ENCODE measurements at places on chromosomes 2 and 18.

DNA sequence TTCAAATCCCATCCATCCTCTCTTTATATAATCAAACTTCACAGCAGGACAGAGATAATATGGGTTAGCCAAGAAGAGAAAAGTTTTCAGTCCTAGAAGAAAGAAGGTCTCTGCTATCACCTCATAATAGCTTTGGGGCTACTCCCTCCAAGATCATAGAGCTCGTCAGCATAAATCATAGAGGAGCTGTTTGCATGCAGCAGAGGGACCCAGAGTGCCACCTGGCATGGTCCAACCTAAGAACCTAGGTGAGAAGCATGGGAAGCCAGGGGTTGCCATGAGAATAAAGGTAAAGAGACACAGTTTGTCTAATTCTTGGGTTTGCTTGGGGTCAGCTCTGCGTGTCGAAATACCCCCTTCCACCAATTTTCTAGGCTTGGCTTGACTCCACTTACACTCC is 87.1 kb upstream of the CYP1B1 start:
- DNase-seq, result no peak

GRCh38 chr2:175001566-175001965 is 3.6 kb downstream of the CHN1 start:
- no peak for DNase-seq

DNA sequence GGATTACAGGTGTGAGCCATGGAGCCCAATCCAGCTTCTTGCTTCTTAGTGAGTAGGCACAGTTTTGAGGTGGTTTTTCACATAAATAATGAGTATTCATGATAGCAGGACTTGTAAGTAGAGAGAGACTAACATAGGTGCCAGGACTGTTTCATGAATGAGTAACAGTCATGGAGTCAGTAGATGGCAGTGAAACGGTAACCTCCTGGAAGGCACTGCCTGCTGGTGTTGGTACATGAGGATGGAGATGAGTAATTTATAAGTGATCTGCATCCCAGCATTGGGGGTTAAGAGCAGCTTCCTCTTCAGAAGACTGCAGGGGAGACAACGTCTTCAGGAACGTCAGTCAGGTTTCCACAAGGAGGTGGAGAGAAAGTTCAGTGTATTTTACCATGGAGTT is 143.8 kb downstream of the HAUS1 start:
- no peak for DNase-seq

GRCh38 chr2:28678944-28679343 is 72.7 kb upstream of the PPP1CB start:
- no peak for DNase-seq

DNA sequence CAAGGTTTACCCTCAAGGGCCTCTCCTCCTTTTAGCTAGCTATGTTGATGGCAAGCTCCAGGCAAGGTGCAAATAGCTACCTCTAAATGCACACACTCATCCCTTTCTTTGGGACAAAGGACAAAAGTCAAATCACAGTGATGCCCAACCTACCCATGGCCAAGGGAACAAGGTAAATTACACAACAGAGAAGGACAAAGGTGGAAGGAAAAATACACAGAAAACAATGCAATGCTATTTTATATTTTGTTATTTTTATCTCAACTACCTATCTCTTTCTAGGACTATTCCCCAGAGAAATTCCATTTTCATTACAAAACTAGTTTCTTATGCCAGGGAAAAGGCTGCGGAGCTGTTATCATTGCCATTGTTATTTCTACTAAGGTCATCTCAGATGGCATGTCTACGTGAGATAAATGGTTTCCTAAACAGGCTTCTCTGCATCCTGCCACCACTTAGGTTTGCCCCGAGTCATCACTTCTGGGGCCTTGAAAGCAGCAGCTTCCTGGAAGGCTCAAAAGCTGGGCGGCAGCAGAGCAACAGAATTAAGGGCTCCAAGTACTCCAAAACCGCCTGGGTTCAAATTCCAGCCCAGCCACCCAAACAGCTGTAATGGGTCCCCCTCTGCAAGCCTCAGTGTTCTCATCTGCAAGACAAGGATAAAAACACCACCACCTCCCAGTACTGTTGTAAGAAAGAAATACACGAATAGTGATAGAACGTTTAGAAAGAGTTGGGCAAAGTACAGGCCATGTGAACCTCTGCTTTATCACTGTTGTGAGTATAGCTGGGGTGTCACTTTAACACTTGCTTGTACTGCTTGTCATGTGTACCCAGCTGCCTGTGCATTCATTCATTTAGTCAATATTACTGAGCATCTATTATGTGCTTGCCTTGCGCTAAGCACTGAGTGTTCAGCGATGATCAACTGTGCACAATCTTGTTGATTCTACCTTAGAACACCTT is 20.9 kb downstream of the BCL2 start:
- DNase-seq, result no peak

GRCh38 chr2:38248255-38248654 is 128.8 kb downstream of the ATL2 start:
- DNase-seq, result no peak

DNA sequence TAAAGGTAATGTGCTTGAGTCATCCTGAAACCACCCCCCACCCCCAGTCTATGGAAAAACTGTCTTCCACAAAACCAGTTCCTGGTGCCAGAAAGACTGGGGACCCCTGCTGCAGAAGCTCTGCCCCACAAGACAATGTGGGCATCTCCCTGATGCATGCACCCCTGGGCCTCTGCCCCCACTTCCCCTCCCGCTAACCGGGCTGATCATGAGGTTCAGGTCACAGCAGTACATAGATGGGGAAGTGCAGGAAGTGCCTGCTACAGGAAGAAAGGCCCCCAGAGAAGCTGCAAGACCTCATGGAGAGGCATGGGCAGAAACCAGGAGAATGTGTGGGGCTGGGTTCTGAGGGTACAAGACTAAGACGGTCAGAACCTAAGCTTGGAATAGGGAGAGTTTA is 243.4 kb upstream of the ID2 start:
- DNase-seq, result no peak

DNA sequence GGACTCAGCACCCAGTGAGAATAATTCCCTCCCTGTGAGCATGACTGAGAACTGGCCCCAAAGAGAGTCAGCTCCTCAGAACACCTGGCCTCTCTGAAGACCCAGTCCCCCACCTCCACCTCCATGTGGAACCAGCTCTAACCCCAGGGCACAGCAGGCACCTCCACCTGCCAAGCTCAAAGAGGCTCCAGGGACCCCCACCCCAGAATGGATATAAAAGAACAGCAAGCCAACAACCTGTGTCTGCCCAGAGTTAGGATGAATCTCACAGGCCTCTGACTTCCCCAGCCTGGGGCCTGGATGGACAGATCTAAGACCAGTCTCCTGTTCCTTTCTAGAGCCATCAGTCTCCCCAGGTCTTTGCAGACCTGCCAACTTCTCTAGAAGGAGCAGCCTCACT is 498.5 kb downstream of the EIPR1 start:
- no peak for DNase-seq

- no peak for DNase-seq
Measured at GRCh38 chr2:186256540-186256939, 229.5 kb upstream of the ZC3H15 start.

GRCh38 chr2:9594366-9595054 is 36.3 kb downstream of the YWHAQ start:
- no peak for DNase-seq

GRCh38 chr18:35590935-35591334 is 9.4 kb downstream of the GALNT1 start:
- DNase-seq, result no peak

DNA sequence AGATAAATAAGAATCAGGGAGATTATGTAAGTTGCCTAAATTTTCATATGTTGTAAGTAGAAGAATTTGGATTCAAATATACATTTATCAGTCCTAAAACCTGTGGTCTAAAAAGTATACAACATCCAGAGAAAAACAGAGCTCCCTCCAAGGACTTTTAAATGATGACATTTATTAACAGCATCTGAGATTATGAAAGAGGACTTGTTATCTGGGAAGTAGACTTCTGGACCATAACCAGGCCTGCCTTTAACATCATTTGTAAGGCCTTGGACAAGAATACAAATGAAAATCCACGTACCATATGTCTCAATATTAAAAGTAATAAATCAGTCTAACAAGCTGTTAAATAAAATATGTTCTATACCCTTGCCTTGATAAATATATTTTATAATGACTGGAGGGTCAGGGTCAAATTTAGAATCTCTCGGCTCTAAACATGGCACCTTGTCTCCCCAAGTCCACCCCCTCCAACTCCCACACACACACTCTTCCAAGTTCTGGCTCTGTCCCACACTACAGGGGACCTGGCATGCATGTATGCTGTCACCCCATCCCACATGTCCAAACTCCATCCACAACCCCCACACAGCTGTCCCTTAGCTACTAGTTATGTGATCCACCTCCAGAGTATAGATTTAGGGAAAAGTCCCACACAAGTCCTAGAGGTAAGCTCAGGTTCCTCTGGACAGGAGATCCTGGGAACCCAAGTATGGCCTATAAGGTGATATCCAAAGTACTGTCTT is 382.6 kb downstream of the CDH2 start:
- no peak for DNase-seq

DNA sequence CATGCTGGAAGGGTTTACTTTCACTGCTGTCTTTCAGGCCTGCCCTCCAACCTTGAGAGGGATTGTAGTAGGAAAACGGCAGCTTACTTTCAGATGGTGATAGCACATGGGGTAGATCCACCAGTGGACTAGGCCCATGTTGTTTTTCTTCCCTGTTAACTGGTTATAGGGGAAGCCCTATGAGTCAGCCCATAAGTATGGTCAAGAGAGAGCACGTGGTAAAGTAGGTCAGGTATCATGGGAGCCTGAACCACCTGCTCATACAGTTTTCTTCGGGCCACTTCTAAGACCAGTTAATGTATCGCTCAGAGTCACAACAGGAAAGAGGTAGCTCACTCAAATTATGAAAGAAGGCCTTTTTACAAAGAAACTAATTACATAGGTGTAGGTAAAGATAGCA is 33.0 kb downstream of the PDK1 start:
- DNase-seq, result no peak

DNA sequence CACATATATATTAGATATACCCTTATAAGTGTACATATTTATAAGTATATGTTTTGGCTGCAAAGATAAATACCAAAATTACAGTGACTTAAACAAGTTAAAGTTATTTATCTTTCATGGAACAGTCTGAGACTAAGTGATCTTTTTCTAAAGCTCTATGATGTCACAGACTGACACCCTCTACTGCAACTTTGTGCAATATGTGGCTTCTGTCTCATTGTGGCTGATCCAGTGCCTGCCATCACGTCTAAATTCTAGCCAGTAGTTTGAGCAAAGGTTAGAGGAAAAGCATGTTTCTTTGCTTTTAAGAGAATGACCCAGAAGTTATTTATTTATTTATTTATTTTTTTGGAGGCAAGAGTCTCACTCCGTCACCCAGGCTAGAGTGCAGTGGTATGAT is 13.8 kb upstream of the GATA6 start:
- no peak for DNase-seq

DNA sequence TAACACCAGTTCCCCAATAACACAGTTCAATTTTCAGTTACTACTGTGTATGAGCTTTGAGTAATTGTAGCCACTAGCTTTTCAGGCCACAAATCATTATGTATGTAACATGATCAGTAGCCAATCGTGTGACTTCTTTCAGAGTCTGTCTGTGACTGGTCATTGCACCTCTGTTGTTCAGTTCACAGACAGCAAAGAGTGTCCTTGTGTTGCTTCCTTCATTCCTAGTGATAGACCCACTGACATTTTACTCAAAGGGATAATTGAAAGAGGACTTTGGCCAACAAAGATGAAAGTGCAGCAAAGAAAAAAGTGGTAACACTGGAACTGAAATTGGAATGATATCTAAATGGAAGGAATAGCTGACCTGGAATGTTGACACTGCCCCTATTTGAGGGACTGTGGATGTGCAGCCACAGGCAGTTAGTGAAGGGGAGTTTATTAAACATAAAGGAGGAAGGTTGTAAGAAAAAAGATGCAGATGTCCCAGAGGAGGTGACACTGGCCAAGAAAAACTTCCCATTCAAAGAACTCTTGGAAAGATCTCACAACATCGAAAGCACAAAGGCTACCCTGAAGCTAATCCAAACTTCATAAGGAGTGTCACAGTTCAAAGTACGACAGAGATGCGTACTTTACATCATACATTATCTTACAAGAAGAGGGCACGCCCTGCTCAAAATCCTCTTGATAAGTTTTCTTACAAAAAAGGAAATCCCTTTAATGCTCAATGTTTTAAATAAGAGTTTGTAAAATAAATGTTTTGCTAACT is 19.3 kb downstream of the TTC39C start:
- no peak for DNase-seq

DNA sequence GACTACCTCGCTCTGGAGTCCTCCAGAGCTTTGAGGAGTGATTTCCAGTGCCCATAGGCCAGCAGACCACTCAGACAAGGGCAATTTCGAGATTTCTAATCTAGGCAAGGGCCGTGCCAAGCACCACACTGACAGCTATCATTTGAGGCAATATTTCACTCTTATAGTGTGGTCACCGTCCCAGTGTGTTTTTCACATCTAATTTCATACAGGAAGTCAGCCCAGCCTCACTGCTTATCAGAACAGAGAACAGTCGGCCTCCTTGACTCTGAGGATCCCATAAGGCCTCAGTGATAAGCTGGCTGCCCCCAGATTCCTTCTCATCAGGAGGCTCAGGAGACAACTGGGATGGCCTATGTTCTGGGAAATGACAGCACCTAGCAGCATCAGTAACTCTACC is 581 bp downstream of the CAPN14 start:
- no peak for DNase-seq

- no peak for DNase-seq
Measured at GRCh38 chr2:9984217-9984739, 32.8 kb downstream of the GRHL1 start.

- DNase-seq, result no peak
Measured at GRCh38 chr2:657766-658165, 19.4 kb downstream of the TMEM18 start.

DNA sequence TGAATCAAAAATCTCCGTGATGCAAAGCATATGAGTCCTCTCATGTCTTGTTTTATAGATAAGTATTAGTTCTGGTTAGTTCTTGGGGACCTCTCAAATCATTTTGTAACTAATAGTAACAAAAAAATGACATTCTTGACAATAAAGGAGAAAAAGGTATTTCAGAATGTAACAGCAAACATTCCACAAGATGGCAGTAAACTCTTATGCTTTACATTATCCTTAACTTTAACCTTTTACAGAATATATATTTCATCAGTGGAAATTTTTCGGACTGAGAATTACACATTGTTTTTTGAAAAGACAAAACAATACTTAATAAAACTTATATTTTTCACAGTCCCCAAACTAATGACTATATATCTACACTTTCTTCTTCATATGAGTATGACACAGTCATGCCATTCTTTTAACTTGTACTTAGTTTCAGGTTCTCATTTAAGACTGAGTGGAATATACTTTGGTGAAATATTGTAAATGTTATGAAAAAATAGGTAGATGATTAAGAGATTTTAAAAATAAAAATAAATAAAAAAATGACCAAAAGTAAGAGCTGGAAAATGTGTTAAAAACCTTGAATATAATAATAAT is 142.9 kb upstream of the NXPH2 start:
- no peak for DNase-seq

All from left hindlimb (tissue), 1 donor.